ENCODE measurements at places on chromosomes 1 and 21. TPM values are rescaled to one million over a fixed set of nuclear protein-coding genes. Genes with fewer than 3 reads are reported as not detected.

The TRAF3IP3 gene
- not detected for total RNA-seq

The PTGER3 gene
- total RNA-seq: under 0.01 TPM

GRCh38 chr1:23202263-23202749 is 15.0 kb downstream of the HTR1D start:
- peak; percentile 60 for DNase-seq

The SLC30A2 gene
- total RNA-seq: not detected

The LCE2C gene
- total RNA-seq: not detected
